NCI-H2107 (cell line): ENCODE measurements at places on chromosomes 6 and 20.

DNA sequence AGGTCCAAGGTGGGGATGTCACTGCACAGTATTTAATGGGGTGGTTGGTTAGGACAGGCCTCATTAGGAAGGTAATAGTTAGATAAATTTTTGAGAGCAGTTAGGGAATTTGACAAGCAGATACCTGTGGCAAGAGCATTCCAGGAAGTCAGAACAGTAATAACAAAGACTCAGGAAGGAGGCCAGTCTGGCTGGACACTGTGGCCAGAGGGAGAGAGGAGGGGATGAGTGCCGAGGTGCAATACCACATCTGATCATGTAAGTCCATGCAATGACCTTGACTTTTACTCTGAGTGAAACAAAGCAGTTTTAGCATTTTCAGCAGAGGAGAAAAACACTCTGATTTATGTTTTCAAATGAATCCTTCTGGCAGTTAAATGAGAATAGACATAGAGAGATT is 990.7 kb upstream of the FLRT3 start:
- DNase-seq, result no peak

- DNase-seq, result no peak
Observed at GRCh38 chr20:54208548-54209176, 775 bp downstream of the PFDN4 start.

DNA sequence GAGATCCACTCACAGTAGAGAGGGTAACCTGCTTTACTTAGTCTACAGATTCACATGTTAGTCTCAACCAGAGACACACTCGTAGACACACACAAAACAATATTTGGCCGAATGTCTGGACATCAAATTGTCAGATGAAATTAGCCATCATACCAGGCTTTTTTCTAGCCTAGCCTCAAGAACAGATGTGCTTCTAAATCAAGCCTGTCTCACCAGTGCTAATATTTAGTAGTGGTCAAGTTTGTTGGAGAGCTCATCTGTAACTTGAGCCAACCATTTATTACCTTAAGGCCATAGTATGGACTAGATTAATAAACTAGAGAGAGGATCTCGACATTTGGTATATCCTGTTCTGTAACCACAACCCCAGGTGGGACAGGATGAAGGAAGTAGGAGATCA is 1118.8 kb upstream of the MAP3K7 start:
- no peak for DNase-seq

DNA sequence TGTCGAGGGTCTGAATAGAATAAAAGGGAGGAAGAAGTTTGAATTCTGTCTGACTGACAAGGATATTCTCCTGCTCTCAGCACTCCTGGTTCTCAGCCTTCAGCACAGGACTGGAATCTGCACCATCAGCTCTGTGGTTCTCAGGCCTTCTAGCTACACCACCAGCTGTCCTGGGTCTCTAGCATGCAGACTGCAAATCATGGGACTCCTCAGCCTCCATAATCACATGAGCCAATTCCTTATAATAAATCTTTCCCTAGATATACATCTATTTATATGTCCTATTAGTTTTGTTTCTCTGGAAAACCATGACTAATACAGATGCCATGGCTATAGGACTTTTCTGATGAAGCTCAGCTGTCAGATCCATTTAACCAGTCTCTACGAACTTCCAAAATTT is 132.8 kb upstream of the ECI2 start:
- no peak for DNase-seq

DNA sequence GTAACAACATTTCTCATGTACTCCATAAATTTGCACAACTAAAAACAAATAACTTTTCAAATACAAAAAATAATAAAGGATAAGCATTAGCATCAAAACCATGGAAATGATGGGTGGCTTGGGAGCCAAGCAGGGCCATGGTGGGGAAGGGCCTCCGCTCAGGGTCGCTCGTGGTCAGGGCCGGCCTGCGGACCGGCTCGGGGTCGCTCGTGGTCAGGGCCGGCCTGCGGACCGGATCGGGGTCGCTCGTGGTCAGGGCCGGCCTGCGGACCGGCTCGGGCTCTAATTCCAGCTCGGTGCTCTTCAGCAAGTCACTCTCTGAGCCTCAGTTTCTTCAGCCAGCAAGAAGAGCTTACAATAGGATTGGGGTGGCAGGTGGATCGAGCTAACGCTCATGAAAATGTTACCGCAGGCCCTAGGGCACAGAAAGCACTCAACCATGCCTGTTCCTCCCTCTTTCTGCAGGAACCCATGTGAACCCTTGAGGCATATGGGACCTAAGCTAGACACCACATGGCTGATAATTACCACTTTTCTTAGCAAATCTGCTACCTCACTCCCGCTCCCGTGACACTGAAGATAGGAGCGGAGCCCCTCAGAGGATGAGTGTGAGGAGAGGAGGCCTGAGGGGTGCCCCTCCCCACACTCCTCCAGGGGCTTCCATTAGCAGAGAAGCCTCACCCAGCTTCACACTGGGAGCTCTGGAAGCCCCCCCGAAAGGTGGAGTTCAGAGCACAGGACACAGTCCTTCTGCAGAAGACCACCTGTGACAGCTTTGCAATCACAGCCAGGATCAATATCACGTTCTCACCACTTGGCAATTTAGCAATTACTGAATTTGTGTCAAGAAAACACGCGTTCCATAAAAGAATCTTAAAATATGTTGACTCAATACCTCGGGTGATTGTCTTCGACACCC is 103.0 kb downstream of the PSMB1 start:
- no peak for DNase-seq

- DNase-seq, result no peak
Observed at GRCh38 chr6:154705471-154706113, 27.6 kb upstream of the SCAF8 start.

DNA sequence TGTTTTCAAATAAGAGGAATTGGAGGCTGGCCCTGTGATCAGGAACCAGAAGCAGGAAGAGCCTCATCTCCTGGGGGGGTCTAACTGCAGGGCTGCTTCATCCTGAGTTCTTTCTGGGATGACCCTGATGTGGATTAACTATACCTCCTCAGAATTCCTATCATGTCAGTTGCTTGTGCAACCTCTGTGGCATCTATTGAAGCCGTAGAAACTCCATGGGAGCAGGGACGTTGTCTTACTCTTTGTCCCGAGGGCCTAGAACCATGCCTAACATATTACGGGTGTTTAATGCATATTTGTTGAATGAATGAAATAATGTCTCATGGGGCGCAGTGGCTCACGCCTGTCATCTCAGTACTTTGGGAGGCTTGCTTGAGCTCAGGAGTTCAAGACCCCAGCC is 110.1 kb upstream of the AGPAT4 start:
- no peak for DNase-seq

- DNase-seq, result no peak
Observed at GRCh38 chr6:10434235-10434634, 19.4 kb upstream of the TFAP2A start.

- no peak for DNase-seq
Observed at GRCh38 chr20:22003680-22004079, 298.2 kb downstream of the PAX1 start.

- no peak for DNase-seq
Observed at GRCh38 chr6:165487347-165487746, 175.7 kb downstream of the PDE10A start.

DNA sequence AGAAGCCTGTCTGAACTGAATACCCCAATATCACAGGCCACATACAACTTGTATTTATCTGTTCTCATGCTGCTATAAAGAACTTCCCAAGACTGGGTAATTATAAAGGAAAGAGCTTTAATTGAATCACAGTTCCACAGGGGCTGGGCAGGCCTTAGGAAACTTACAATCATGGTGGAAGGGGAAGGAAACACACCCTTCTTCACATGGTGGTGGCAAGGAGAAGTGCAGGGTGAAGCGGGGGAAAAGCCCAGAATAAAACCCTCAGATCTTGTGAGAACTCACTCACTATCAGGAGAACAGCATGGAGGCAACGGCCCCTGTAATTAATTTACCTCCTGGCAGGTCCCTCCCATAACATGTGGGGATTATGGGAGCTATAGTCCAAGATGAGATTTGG is 50.3 kb upstream of the FNDC1 start:
- no peak for DNase-seq

DNA sequence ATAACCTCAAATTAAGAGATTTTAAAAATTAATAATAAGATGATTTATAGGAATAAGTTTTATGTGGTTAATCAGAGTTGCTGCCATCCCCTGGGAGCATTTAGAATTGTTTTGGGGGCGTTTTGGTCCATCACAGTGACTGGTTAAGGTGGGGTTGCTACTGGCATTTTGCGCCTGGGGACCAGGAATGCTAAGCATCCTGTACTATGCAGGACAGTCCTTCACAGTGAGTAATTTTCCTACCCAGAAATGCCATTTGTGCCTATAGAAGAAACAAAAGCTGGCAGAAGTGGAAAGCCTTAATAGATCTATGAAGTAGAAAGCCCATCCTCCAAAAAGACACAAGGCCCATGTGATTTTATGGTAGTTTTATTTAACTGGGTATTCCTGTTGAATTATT is 118.0 kb downstream of the ANKS1A start:
- DNase-seq, result no peak

DNA sequence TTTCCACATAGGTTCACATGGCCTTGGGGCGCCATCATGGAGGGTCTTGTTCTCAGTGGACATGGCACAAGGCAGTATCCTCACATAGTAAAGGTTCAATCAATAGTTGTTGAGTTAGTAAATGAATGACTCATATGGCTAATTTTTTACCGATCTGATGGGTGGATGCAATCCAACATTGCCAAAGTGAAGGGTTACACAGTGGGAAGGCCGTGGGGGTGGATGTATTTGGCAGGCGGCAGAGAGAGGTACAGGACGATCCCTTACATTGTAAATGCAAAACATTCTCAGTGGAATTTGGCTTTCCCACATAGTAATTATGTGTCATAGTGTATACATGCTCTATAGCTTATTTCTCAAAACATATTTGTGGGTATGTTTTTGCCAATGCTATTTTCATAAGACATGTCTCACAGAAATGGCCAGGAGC is 21.0 kb upstream of the PDE7B start:
- no peak for DNase-seq

GRCh38 chr6:88517737-88518136 is 351.6 kb upstream of the CNR1 start:
- no peak for DNase-seq

DNA sequence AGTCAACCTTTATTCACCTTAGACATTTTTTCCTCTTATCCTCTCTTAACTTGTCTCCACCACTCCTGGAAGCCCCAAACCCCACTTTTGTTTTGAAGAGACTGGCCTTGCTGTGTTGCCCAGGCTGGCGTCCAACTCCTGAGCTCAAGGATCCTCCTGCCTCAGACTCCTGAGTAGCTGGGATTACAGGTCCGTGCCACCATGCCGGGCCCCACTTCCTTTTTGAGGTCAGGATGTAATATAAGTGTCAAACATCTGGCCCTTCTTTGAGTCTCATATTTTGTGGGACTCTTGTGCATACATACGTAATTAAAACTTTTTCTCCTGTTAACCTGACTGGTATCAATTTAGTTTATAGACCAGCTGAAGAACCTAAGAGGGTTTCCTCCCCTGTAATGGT is 1.4 kb upstream of the CDK19 start:
- no peak for DNase-seq

- no peak for DNase-seq
Observed at GRCh38 chr6:34154668-34155447, 9.0 kb upstream of the GRM4 start.

GRCh38 chr6:7261032-7261841 is 51.8 kb downstream of the SSR1 start:
- DNase-seq, result peak; percentile 32

GRCh38 chr20:47252879-47253307 is 103.6 kb downstream of the ZMYND8 start:
- no peak for DNase-seq

- no peak for DNase-seq
Observed at GRCh38 chr6:91654357-91654756, 1067.5 kb upstream of the MAP3K7 start.

- DNase-seq, result no peak
Observed at GRCh38 chr6:22821664-22822320, 252.4 kb downstream of the HDGFL1 start.

- DNase-seq, result no peak
Observed at GRCh38 chr6:46993846-46994245, 48.3 kb downstream of the ADGRF1 start.

DNA sequence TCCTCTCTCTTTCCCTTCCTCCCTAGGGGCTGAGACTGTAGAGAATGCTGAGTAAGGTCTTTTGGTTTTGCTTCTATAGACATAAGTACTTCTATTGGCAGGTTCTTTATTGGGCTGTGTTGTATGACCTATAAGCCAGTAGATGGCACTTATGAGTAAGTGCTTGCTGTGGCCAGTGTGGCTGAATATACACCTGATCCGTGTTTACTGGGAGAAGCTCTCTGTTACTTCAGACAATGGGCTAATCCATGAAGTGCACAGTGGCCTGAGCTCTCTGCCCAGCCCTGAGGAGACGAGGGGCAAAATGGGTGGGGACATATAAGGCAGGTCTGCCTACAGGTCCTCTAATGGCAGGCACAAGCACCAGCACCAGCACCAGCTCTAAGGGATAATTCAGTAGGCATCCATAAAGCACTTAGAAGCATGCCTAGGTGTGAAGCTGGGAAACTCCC is 610.3 kb downstream of the RNF144B start:
- DNase-seq, result no peak

DNA sequence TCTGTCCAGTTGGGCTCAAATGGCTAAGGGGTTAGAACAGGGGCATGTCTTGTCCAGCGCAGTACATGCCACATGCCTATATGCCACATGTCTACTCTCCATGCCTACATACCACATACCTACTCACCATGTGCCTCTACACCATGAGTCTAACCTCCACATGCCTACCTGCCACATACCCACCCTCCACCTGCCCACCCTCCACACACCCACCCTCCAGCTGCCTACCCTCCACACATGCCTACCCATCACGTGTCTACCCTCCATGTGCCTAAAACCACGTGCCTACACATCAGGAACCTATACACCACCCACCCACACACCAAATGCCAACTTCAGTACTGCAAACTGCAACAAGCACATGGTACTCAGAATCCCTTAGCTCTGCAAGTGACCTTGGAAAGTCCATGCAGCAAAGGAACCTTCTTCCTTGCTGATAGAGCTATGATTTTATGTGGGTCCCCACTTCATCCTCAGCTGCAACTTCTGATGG is 113.0 kb upstream of the CST7 start:
- DNase-seq, result no peak

DNA sequence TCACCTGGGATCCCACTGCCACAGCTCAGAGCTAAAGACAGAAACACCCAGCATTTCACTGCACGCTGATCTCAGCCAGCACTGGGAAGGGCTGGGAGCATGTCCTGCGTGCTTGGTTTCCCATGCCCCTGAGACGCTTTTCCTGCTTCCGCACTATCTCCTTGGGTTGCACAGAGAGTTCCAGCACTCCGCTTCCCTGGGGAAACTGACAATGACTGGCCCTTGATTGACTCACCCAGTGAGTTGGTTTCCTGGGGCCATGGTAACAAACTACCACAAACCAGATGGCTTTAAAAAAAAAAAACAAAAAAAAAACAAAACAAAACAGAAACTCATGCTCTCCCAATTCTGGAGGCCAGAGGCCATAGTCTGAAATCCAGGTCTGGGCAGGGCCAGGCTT is 14.8 kb upstream of the MAS1L start:
- no peak for DNase-seq

DNA sequence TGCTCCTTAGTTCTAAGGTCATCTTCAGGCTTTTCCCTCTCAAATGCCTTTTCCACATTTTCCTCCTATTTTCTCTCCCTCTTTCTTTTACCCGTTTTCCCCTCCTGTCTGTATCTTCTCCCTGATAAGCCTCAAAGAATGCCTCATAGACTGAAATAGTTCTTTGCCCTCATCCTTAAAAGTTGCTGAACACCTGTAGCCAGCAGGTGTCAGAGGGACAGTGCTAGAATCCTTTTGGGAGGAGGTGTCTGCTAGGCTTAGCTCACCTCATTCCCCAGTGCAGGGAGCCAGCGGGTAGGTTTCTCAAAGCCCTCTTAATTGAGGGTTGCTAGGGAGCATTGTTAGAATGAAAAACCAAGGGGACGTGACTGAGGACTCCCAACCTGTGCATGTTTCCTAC is 204.0 kb downstream of the TSHZ2 start:
- DNase-seq, result peak; percentile 72
